Esophagus squamous epithelium (tissue), 5 donors: ENCODE measurements at places on chromosomes 12 and 14.

- DNase-seq = no peak
Measured at GRCh38 chr12:70852416-70853150, 68.0 kb downstream of the PTPRR start.

GRCh38 chr12:110197003-110197402 lies 72.8 kb downstream of the IFT81 start:
- DNase-seq = no peak

GRCh38 chr14:35932659-35933159 lies 106.6 kb downstream of the BRMS1L start:
- no peak for DNase-seq

- DNase-seq = no peak
Measured at GRCh38 chr14:87643005-87643404, 350.0 kb downstream of the GALC start.

GRCh38 chr14:93207468-93208308 lies 632 bp downstream of the UBR7 start:
- DNase-seq = no peak
